Renal pelvis (tissue), 12 donors: ENCODE measurements at places on chromosomes 13 and 19. TPM values are rescaled to one million over a fixed set of nuclear protein-coding genes. Genes with fewer than 3 reads are reported as not detected.

GRCh38 chr13:97716746-97717145 lies 236.7 kb upstream of the IPO5 start:
- DNase-seq, result no peak

- DNase-seq, result no peak
Observed at GRCh38 chr13:68810660-68811059, 1297.0 kb upstream of the ATXN8OS start.

Gene ZNF773
- 11.4 TPM for polyA plus RNA-seq

GRCh38 chr19:33085570-33086128 lies 4.7 kb downstream of the GPATCH1 start:
- no peak for DNase-seq

Gene TEX29
- polyA plus RNA-seq, result 0.56 TPM

GRCh38 chr19:21134934-21135366 lies 6.9 kb upstream of the ZNF431 start:
- no peak for DNase-seq

Gene PCSK4
- 8.6 TPM for polyA plus RNA-seq

- no peak for DNase-seq
Observed at GRCh38 chr13:32938907-32939306, 77.3 kb upstream of the KL start.

Gene RYR1
- polyA plus RNA-seq, result 5.1 TPM

GRCh38 chr13:113023694-113024430 lies 54.8 kb downstream of the MCF2L start:
- DNase-seq, result no peak

Gene MEF2B
- polyA plus RNA-seq, result 3.2 TPM

- DNase-seq, result no peak
Observed at GRCh38 chr13:59891053-59891452, 272.7 kb downstream of the DIAPH3 start.

- DNase-seq, result no peak
Observed at GRCh38 chr13:50993934-50994333, 84.3 kb downstream of the RNASEH2B start.

GRCh38 chr19:46067691-46068090 lies 26.9 kb upstream of the IGFL4 start:
- no peak for DNase-seq

DNA sequence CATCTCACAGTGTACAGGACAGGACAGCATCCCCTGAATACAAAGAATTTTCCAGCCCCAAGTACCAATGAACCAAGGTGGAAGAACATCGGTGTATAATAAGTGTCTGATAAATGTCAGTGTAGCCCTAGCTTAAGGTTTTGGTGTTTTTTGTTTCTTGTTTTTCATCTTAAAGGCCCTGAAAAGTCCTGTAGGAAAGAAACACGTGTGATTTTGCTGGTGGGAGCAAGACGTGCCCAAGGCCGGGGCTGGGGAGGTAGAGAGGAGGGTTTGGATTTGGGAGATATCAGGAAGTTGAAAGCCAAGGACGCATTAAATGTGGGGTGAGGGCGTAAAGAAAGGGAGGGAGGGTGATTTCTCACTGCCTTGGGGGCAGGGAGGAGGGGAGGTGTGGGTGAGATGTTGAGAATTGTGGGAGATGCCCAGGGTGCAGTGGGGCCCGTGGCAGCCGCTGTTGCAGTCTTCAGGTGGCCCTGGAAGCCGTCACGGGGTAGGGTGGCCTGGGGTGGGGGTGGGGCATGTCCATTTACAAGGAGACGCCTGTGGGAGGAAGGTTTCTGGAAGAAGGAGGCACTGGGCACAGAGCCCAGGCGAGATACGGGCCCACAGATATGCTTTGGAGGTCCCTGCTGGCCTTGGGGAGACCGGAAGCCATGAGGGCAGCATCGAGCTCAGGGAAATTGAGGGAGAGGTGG lies 6.7 kb downstream of the CAMSAP3 start:
- DNase-seq, result no peak

- no peak for DNase-seq
Observed at GRCh38 chr13:63706751-63707150, 2291.1 kb upstream of the PCDH20 start.

DNA sequence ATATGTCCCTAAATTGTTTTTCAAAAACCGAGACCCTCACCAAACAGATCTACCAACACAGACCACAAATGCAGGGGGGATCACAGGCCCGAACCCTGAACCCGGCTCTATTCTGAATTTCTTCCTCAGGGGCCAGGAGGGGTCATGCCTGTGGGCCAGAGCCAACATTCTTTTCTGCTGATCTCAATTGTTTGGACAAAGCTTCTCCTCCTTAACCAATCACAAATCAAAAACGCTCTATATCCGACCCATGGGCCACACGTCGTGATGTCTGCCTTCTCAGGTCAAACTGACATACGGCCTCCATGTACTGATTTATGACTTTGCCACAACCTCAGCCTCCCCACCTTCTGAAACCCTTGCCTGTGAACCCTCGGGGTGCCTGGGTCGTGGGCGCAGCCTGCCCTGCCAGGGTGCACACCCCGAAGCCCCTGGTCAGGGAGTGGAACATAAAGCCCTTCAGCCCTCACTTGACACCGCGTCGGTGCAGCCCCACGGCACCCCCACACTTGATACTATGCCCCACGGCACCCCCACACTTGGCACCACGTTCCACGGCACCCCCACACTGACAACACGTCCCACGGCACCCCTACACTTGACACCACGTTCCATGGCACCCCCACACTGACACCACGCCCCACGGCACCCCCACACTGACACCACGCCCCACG lies 58.4 kb upstream of the C13orf46 start:
- DNase-seq, result peak; percentile 58

- DNase-seq, result no peak
Observed at GRCh38 chr19:41937525-41938468, 9.5 kb upstream of the ERFL start.

DNA sequence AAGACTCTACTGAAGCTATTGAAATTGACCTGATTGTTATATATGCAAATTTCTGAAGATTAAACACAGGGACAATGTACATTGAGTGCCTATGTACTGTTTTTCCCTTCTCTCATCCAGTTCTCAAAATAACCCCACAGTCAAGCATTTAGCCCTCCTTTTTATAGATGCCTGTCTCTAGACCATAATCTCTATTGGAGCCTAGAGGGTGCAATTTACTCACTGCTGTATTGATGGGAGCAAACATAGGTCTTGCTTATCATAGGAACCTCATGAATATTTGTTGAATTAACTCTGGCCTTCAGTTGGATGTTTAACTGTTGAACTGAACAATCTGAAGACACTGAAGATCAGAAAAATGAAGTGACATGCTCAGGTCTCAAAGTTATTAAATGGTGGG lies 183.0 kb downstream of the RFC3 start:
- DNase-seq, result no peak

Gene APOC4
- not detected for polyA plus RNA-seq

Gene PPM1N
- polyA plus RNA-seq, result 0.68 TPM

DNA sequence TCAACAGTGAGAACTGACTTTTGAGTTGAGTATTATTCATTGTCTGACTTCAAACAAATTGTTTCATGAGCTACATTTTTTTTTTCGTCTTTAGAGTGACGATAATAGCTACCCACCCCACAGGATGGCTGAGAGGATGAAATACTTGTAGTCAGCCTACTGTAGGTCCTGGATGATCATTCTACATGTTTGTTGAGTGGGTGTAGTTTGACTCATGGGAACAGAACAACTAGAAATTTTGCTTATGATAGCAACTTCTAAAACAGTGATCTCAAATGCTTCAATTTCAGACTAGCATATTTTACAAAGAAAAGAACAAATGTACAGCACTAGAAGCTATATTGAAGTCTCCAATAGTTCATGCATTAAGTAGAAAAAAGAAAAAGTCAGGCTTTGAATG lies 651.8 kb downstream of the PCDH9 start:
- no peak for DNase-seq

- no peak for DNase-seq
Observed at GRCh38 chr13:44267980-44268379, 105.6 kb upstream of the SERP2 start.

Gene CBARP
- 2.7 TPM for polyA plus RNA-seq

DNA sequence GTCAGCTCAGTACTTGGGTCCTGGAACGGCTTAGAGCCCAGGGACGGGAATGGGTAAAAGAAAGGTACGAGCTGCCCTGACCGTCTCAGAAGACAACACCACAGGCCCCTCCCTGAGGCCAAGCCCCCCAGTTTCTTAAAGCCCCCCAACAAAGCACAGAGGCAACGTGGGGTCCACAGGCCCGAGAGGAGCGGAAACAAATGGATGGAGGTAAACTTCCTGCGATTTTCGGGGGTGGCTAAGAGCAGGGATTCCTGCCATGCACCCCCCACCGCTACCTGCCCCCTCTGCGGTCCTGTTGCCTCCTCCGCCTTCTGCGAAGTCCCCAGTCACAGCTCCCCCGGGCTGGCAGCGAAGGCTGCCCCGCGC lies 48.2 kb downstream of the PTPRS start:
- no peak for DNase-seq

GRCh38 chr13:97429681-97430081 lies 4.3 kb upstream of the RAP2A start:
- DNase-seq, result no peak

Gene KIR3DL1
- not detected for polyA plus RNA-seq

- no peak for DNase-seq
Observed at GRCh38 chr19:19606021-19606420, 12.5 kb downstream of the PBX4 start.

GRCh38 chr13:24165746-24166145 lies 5.2 kb downstream of the SPATA13 start:
- DNase-seq, result no peak

DNA sequence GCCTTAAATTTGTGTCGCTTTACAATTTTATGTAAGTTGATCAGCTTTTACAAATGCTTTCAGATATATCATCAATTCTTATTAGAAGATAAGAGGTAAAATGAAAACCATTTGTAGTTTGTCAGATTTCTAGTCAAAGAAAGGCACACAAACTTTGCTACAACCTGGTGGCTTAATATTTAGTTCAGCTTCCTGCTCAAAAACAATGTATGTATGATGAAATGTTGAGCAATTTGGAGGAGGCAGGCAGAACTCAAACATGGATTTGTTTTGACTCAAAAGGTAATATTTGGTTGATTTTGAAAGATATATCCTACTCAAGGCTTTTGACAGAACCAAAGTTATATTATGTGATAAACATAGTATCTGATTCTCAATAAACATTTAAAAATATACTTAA lies 24.2 kb downstream of the NEK5 start:
- no peak for DNase-seq

DNA sequence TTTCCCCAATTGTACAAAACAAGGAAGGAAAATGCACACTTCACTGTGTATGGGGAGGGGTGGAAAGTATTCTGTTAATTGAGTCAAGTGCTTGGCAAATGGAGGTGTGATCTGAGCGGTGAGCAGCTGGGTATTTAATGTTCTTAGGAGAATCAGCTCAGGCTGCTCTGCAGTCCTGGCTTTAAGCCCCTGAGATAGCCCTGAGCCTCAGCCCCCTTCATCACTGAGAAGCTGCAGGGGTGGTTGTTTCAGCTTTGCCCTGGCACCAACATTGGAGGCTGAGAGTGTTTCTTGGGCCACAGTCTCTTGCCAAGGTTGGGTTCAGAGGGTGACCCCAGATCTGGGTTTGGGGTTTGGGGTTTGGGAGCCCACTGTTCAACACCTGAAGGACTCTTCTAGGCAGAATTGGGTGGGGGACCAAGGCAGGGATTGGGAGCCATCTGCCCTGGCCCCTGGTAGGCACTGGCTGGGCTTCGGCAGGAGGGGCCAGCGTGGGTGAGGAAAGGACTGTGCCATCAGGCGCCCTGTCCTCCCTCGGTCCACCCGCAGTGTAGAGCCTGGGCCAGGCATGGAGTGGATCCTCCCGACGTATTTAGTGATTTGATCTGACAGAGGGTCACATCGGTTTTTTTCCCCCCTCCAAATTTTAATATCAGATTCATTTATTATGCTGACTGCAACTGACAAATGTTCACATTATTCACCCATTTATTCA lies 66.7 kb upstream of the ZNF536 start:
- no peak for DNase-seq

Gene FFAR1
- polyA plus RNA-seq, result 0.70 TPM

DNA sequence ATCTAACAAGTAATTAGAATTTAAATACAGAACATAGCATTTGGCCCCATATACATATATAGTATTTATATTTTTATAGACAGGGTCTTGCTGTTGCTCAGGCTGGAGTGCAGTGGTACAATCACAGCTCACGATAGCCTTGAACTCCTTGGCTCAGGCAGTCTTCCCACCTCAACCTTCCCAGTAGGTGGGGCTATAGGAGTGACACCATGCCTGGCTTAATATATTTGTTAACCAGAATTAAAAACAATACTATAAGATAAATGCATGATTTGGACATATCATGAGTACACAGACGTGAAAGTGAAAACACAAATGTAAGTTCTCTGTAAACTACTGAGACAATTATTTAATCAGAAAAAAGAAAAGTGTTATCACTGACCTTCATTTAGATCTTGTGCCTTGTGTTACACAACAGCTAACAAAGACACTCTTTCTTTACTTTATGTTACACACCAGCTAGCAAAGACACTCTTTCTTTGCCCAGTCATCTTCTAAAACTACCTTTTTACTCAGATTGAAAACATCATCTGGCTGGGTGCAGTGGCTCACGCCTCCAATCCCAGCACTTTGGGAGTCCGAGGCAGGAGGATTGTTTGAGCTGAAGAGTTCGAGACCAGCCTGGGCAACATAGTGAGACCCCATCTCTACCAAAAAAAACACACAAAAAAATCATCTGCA lies 22.6 kb downstream of the CARS2 start:
- no peak for DNase-seq

DNA sequence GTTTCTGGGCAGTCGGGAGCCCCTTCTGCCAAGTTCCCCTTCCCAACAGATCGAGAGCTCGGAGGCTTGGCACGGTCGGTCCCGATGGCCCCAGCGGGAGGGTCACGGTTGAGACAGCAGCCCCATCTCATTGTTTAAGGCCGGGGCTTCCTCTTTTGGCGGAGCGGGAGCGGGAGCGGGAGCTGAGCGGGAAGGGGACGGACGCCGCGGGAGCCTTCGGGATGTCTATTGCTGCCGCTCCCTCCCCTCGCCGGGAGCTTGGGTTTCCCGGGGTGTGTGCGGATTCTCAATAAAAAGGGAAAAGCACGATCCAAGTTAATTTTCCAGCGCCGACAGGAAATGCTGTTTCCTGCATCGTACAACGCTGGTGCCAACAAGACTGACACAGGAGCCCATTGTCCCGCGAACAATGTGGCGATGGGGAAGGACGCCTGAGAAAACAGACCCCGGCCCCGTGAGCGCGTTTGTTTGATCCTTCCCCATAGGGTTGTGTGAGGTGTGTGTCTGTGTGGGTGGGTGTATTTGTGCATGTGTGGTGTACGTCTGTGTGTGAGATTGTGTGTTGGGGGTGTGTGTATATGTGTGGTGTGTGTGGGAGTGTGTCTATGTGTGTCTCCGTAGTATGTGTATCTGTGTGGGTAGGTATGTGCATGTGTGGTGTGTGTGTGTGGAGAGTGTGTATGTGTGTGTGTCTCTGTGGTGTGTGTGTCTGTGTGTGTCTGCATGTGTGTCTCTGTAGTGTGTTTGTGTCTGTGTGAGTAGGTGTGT lies 36.3 kb upstream of the FLT1 start:
- DNase-seq, result peak; percentile 57

Gene CCDC8
- 62.1 TPM for polyA plus RNA-seq

Gene MAMSTR
- 8.0 TPM for polyA plus RNA-seq

- DNase-seq, result no peak
Observed at GRCh38 chr13:36515466-36515865, 83.2 kb downstream of the CCNA1 start.
